Activated T-helper 1 cell treated with Interleukin-2 at 50 U/mL for 16 hours (primary cell): ENCODE measurements at places on chromosomes 3 and 15.

DNA sequence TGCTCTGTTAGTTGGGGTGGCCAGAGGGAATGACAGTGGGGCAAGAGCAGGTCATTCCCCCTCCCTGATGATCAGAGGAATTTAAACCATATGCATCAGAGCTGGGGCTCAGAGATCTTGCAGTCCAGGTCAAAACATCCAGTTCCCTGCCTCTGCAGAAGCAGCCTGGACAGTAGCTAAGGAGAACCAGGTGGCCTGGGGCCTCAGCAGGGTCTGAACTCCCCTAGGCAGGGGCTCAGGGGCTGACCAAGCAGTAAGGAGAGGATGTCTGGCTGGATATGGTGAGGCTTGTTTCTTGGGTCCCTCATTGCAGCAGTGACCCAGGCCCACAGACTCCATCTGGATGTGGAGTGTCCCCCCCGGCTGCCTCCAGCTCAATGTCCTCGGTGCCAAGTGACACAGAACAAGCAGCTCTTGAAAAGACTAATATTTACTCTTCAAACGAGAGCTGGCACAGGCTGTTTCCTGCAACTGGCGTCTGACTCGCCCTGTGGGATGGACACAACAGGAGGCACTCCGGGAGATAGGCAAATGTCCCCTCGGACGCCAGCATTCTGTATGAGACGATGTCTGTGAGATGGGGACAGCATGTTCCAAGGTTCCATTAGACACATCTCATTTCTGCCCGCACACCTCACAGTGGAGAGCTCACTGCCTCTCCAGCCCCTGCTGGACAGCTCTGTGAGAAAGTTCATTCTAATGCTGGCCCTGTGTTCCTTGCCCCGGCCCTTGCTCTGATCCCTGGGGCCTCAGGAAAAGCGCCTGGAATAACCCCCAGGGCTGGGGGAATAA is 37.1 kb downstream of the SEC22C start:
- no peak for DNase-seq

GRCh38 chr15:41775651-41776050 is 1.4 kb downstream of the MAPKBP1 start:
- DNase-seq, result no peak

- no peak for DNase-seq
Observed at GRCh38 chr15:95957861-95958260, 372.6 kb upstream of the NR2F2 start.

DNA sequence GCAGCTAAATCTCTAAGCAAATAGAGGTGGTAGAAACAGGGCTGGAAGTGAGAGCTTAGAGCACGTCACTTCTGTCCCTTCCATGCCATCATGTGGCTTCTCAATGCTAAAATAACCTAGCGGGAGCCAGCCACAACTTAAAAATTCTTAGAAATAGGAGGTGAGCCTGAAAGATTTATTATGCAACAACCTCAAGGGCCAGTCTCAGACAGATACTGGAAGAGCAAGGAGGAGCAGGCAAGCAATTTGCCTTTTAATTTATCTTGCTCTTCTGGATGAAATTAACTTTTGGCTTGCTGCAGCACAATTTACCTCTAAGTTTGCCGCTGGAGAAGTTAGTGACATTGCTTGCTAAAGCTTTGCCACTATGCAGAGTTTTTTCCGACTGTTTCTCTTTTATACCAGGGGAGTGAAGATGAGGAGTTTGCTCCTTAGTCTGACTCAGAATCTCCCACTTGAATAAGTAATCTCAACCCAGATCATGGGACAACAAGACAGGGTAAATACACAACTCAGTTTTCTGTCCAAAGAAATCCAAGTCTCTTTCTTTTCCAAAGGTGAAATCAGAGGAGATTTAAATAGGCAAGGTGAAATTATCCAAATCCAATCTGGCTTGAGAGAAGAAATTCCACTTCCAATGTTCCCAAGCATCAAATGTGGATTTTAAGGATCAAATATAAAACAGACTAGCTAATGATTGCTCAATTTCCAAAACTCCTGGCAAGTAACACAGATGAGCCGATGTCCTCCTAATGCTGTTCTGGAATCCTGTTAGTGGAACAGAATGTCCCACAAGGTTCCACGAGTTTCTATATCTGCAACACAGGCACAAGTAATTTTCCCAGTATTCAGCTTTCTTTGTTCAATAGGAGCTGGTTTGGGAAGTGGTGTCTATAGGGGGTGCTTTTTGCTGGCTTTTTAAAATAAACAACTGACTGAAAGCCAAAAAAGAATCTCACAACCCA is 329.4 kb upstream of the RORA start:
- DNase-seq, result no peak

GRCh38 chr3:17322106-17322793 is 420.2 kb downstream of the TBC1D5 start:
- no peak for DNase-seq

- DNase-seq, result no peak
Observed at GRCh38 chr15:42796955-42797782, 60.2 kb upstream of the CDAN1 start.

DNA sequence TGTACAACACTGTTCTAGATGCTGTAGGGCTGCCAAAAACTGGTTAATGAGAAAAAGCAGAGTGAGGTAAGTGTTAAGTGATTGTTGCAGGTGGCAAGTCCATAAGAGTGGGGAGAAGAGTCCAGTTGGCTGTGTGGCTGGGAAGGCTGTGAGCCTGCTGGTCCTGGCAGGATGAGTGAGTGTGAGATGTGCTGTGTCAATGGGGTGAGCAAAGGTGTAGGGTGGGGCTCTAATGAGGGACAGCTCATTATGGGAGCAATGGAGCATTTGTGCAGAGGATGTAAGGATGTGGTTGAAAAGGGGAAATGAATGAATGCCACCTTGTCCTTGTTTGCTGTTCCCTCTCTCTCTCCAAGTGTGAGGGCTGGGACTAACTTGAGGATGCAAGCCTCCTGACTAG is 145.3 kb upstream of the ROPN1 start:
- no peak for DNase-seq

DNA sequence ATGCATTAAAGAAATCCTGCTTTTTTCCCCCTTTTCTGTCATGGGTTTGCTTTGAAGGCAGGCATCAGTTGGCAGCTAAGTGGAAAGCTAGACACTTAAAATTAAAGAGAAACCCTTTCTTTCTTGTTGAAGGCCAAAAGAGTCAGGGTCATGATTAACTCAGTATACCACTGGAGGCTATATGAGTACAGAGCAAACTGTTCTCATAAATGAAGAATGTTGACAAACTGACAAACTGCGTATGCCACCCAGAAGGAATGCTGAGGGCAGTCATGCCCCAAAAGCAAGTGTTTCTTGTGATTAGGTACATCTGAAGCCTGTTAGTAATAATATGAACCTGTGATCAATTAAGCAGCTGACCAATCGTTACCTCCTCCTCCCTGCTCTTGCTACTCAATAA is 43.6 kb upstream of the COL6A6 start:
- no peak for DNase-seq

- DNase-seq, result no peak
Observed at GRCh38 chr3:150775001-150775599, 12.1 kb upstream of the SIAH2 start.

GRCh38 chr3:147298511-147298982 is 107.8 kb downstream of the ZIC4 start:
- DNase-seq, result no peak
